HepG2 (cell line): ENCODE measurements at places on chromosomes 12 and 14.

- DNase-seq: no peak
These were observed 52.1 kb downstream of the DAD1 start for GRCh38 chr14:22536853-22537338.

- no peak for DNase-seq
These were observed 82.5 kb downstream of the MAP3K9 start for GRCh38 chr14:70726651-70727375.

DNA sequence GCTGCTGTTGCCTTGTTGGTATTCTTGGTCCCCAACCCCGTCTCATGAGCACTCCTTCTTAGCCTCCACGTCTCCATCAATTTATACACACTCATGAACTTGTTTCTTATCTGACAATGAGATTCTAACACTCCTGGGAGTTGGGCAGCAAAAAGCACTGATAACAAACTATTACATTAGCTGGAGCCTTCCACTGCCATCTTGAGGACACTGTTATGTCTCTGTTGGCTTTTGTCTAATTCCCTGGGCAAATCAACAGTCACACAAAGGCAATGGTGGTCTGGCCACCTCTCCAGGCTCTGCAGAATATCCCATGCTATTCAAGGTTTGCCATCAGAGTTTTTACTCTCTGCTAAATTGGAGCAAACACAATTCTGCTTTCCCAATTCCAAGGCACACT lies 117.8 kb upstream of the COCH start:
- DNase-seq: no peak

GRCh38 chr12:79255288-79255687 lies 390.7 kb downstream of the SYT1 start:
- no peak for DNase-seq

- DNase-seq: no peak
These were observed at the start of gene FITM1 for GRCh38 chr14:24130380-24130716. Gene FITM1 (plus strand): TSS chr14:24130659. CDS start chr14:24131564, 905 bp downstream.

DNA sequence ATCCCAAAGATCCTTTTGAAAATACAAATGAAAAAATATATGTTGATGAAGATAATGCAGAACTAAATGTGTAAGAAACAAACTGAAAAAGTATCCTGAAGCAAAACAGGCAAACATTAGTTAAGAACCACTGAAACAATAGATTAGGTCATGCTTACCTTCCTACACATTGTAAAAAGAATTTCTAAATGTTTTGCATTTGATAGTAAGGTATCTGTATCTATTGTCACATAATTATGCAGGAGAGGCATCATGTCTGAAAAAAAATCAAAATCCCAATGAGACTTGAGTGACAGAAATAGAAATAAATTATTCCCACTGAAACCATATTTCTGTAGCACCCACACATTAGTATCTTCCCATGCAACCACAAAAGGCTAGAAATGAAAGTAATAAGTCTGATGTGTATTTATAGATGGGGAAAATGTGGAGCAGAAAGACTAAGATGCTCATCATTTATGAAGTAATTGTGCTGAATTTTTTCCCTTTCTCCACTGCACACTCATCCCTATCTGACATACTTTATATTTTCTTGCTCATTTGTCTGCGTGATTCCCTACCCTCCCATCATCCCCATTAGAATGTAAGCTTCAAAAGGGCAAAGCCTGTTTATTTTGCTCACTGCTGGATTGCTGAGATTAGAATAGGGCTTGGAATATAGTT lies 43.5 kb downstream of the IPO8 start:
- no peak for DNase-seq

DNA sequence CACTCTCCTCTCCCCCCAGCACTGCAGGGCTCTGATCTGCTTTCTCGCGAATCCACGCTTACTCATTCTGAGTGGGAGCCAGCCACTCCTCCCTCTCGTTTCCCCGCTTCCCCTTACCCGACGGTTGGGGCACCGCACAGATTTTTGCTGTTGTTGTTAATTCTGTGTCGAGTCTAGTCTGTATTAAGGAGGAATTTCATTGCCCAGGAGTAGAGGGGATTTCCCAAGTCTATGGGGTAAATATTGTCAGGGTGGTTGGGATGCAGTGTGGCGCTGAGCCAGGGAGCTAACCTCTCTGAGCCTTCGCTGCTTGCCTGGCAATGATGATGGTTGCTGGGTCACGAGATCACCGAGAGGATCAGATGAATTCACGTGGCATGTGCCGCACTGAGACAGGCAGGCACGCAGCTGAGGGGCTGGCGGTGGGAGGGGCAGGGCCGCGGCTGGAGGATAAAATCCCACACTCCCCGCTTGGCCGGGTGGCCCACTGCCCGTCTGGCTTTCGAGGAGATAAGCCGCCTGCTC lies 18.5 kb downstream of the NCOR2 start:
- DNase-seq: no peak
